ENCODE measurements at places on chromosomes 12 and 14. TPM values are rescaled to one million over a fixed set of nuclear protein-coding genes. Genes with fewer than 3 reads are reported as not detected.

Gene TPH2
- not detected for total RNA-seq

Gene LTBP2
- total RNA-seq: 214 TPM

Gene HEATR5A
- total RNA-seq: 24.0 TPM

Gene TMTC1
- 45.8 TPM for total RNA-seq

Gene KRT80
- 5.5 TPM for total RNA-seq

Gene SMCO2
- total RNA-seq: 0.36 TPM

Gene ZNF839
- 6.7 TPM for total RNA-seq

Gene LRRC10
- total RNA-seq: not detected

Gene MYO1A
- total RNA-seq: not detected

Gene STYK1
- total RNA-seq: 19.5 TPM

Gene DDX47
- 75.1 TPM for total RNA-seq

Gene OR6C3
- not detected for total RNA-seq
